ENCODE measurements at places on chromosomes 2 and 18.

DNA sequence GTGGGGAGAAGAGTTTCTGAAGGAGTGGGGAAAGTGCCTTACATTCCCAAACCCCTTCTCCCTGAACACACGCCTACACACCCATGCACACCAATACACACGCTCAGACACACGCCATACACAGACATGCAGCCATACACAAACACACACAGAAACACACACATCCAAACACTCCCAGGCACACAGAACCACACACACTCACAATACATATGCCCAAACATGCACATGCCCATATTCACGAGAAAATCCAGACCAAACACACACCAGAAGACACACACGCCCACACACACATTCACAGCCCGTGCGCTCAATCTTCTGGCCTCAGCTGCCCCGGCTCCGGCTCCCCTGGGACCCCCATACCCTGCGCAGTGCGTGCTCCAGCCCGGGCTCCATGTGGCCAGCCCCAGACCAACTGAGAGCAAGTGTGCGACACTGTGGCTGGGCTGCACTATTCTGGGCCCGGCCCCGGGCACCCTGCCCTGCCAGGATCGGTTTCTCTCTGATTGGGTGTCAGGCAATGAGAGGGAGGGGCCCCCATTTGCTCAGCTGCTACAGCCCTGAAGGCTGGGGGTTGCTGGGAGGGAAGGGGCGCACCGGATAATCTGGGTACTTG lies at the start of gene PRKAG3:
PRKAG3 (minus strand) TSS at position 426 of the 613 bp plus-strand sequence.
- no peak for DNase-seq

DNA sequence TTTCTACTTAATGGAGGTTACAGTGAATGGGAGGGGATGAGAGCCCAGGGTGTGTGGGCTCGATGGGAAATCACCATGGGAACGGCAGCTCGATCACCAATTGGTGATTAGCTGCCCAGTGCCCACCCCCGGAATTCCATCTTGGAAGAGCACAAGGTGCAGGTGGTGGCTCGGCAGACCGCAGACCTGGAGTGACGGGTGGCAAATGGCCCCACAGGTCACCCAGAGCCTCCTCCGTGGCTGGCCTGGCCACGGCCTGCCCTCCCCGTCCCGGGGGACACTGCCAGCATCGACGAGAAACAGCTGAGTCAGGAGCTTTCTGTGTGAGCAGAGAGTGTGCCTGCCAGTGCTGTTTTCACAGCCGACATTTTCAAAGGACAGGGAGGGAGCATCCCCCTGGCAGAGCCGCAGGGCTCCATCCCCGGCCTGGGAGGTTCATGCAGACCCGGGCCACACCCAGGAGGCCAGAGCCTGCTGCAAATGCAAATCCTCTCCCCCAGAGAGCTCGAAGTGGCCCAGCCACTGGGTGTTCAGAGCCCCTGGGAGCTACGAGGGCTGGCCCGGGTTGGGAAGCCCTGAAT lies 176.4 kb upstream of the MYT1L start:
- no peak for DNase-seq

DNA sequence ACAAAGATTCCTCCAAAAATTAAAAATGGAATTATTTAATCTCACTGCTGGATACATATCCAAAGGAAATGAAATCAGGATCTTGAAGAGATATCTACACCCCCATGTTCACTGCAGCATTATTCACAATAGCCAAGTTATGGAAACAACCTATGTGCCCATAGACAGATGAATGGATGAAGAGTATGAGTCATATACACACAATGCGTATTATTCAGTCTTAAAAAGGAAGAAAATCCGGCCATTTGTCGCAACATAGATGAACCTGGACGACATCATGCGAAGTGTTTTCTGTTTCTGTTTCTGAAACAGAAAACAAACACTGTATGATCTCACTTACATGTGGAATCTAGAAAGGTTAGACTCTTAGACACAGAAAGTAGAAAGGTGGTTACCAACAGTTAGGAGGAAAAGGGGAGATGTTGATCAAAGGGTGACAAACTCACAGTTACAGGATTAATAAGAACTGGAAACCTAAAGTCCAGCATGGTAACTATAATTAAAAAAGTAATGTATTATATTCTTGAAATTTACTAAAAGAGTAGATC lies 87.8 kb upstream of the ERBB4 start:
- no peak for DNase-seq

DNA sequence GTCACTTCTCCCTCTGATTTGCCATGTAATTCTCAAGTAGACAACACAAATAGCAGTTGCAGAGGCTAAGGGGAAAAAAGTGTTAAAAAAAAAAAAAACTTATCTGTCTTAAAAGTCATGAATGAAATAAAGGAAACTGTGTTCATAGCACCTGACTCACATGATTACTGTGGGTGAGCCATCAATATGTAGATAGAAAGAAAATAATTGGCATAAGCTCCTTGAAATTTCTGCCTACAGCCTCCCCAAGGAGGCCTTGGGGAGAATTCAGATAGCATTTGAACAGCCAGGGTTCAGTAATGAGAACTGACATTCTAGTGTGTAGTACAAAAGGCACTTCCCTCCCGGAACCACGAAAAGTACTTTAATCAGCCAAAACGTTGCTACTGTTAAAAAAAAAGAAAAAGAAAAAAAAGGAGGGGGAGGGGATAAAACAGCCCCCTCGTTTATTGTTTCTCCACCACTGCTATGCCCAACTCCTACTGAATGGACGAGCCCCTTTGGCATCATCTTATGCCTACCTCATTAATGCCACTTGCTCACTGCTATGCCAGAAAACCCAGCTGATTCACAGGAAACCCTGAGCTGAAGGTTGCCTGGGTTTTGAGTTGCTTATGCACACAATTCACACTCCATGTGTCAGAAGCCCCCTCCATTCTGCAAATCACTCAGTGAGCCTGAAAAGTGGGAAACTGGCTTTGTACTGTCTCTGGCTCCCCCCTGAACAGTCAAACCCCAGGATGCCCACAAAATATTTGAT lies 65.5 kb upstream of the KLF7 start:
- no peak for DNase-seq

DNA sequence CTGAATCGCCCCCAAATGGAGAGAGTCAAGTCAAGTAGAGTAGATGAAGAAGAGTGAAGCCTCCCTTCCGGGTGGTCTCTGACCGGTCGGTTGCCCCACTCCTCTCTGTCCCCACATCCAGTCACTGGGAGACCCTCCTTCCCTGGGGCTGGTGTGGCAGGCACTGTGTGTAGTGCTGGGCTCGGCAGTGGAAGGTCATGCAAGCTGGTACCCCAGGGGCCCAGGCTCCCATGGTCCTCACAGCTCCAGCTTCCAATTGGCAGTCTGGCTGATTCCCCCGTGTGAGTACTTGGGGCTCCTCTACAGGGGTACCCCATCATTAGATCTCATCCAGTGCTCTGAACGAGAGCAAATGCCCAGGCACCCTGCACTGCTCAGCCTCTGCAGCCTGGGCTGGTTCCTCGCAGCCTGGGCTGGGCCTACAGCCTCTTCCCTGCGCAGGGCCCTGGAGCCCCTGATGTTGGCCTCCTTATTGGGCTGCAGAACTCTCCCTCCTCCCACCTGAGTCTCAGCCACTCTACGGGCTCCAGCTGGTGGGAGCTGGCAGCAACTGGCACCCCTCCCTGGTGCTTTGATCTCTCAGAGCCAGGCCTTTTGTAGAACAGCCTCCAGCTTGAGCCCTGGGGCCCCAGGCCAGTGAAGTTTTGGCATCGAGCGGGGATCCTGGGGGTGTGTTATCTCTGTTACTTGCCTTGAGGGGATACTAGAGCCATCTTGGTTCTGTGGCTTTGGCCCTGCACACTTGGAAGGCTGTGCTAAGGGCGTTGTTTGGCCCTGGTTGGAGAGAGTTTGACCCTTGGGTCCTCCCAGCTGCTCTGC lies 187.8 kb upstream of the HDAC4 start:
- DNase-seq, result peak; percentile 8

- DNase-seq, result peak; percentile 68
These were observed 278.0 kb downstream of the NEDD4L start for GRCh38 chr18:58321986-58322385.

- no peak for DNase-seq
These were observed 29.3 kb upstream of the TWIST2 start for GRCh38 chr2:238818561-238818960.

DNA sequence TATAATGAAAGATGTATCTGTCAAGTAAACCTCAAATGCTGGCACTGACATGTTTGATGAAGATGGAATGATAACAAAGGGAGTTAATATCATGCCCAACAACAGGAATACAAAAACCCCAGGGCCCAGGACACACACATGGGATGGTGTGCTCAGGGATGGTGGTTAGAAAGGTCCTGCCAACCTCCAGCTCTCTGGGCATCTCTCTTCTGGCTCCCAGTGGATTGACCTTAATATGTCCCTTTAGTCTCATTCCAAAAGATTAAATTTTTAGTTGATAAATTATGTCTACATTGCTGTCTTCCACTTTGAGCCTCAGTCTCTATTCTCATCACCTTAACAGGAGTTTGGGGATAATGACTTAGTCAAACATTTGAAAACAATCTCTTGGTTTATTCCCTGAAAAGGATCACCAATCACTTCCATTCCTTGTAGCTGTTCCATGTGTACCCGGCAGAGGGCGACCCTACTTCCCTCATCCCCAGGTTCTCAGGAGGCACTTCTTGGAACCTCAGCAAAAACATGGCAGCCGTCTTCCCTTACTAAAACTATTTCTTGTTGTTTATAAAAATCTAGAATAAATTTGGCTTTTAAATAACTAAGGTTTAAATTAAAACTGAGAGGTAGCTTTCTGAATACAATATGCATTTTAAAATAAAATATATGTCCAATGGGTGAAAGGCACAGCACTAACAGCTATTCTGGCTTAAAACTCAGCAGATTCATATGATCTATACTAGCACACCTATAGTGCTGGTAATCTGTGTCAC lies 29.6 kb downstream of the MCEE start:
- DNase-seq, result peak; percentile 55

- DNase-seq, result peak; percentile 72
These were observed 71.3 kb upstream of the NYAP2 start for GRCh38 chr2:225328192-225328591.

DNA sequence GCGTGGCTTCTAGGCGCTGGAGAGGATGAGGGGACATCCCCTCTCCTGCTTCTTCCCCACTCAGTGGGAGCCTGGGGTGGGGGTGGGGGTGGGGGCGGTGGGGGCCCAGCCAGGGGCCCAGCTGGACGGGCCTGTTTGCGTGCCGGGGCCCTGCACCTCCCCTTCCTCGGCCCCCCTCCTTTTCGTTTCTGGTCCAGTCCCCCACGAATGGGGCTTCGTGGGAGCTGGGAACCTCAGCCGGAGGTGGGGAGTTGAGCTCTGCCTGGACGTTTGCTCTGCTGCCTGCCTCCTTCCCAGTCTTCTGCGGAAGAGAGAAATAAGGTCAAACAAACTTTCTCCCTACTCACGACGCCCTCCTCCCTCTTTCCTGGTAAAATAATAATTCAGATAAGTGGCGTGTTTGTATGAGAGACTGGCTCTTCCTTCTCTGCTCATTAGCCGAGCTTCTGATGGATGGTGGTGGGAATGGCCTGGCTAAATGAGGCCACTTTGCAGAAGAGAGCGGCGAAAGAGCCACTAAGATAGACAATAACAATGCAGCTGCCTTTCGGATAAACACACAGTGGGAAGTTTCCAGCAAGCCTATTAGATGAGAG lies 782 bp downstream of the MTA3 start:
- peak; percentile 41 for DNase-seq

GRCh38 chr2:95305380-95306061 lies 8.4 kb downstream of the KCNIP3 start:
- peak; percentile 91 for DNase-seq

GRCh38 chr2:46825939-46826568 lies 89.6 kb downstream of the MCFD2 start:
- DNase-seq, result no peak

DNA sequence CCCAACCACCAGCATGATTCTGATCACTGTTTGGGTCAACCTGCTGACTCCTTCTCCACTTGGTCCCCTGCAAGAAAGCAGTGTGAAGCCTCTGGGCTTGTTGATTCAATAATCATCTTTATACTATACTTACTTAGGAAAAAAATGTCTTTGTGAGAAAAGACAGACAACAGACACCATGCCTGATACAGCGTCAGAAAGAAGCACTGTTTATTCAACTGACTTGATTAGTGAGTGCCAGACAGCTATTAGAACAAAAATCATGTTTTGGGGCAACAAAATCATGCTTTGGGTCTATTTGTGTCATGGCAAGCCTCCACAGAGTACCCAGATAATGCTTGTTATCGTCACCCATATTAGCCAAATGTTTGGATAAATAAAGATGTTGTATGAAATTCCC lies 58.7 kb upstream of the ATL2 start:
- no peak for DNase-seq

DNA sequence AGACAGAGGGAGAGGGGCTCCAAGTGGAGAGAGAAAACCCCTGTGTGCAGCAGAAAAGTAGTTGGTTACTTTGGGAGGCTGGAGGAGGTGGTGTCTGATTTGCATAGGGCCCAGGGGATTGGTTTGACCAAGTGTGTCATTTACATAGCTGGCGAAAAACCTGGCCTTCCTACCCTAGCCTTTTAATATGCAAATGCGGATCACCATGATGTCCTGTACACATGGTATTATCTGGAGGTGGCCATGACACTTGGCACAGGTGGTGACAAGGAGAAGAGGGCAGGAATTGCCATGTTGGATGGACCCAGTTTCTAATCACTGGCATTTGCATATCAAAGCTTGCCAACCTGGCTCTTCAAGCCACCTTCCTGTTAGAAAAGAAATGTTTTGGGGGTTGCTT lies 120.8 kb upstream of the CHAC2 start:
- DNase-seq, result no peak

DNA sequence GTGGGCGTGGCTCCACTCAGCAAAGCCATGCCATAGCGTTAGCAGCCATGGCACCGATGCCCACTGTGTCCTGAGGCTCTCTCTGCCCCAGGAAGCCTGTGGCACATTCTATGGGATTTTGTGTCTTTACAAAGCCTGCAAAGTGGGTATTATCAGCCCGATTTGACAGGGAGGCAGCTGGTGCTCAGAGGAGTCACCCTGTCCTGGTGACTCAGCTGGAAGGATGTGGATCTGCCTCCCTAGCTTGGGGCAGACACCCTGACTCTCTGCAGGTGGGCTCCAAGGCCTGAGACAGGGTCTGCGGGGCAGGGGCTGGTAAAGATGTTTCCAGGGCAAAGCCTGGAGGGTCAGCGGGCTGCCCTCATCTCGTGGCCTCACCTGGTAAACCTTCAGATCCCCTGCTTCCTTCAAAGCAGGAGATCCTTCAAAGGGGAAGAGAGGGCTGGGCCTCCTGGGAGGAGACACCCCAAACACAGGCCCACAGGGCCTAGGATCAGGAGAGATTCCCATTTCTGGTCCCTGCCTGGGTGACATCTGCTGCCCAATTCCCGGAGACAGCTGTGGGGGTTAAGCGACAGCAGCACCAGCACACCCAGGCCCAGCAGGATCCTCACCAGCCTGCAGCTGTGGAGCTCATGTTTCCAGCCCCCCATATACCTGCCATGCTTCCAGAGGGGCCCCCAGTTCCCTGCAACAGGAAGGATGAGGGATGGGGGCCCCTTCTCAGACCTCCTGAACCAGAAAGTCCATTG lies 3.0 kb upstream of the ASB1 start:
- DNase-seq, result peak; percentile 62

GRCh38 chr2:185012643-185013042 lies 414.3 kb downstream of the ZNF804A start:
- DNase-seq, result peak; percentile 13

- DNase-seq, result no peak
These were observed 364.5 kb upstream of the CDH2 start for GRCh38 chr18:28541276-28541930.

Data from MG63 (cell line).